ENCODE measurements at places on chromosomes 2 and 18.

- peak; percentile 13 for DNase-seq
Measured at GRCh38 chr18:62505669-62506494, 16.9 kb upstream of the ZCCHC2 start.

DNA sequence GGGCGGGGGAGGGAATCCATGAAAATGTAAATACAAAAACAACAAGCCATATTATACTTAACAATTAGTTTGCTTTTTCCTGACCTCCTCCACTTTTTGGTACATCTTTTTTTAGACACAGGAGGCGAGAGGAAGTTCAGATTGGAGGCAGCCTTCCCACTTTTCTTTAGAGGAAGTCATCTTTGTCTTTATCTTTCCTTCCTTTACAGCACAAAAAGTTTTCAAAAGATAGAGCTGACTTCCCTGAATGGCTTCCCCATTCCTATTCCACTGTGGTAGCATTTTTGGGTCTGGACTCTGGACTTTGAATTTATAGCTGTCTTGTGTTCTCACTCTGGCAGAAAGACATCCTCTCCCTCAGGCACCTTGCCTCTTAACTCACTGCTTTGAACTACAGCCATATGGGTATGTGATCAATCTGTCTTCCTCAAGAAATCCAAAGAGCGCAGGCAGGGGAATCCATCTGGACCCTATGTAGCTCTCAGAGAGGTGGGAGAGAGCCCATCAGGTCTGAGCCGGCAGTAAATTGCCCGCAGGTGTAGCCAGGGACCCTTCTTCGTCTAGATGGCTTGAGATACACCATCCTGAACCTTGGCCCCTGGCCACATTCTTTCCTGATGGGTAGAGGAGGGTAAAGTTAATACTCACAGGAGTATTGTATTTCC lies 101.9 kb downstream of the AQP4 start:
- no peak for DNase-seq

DNA sequence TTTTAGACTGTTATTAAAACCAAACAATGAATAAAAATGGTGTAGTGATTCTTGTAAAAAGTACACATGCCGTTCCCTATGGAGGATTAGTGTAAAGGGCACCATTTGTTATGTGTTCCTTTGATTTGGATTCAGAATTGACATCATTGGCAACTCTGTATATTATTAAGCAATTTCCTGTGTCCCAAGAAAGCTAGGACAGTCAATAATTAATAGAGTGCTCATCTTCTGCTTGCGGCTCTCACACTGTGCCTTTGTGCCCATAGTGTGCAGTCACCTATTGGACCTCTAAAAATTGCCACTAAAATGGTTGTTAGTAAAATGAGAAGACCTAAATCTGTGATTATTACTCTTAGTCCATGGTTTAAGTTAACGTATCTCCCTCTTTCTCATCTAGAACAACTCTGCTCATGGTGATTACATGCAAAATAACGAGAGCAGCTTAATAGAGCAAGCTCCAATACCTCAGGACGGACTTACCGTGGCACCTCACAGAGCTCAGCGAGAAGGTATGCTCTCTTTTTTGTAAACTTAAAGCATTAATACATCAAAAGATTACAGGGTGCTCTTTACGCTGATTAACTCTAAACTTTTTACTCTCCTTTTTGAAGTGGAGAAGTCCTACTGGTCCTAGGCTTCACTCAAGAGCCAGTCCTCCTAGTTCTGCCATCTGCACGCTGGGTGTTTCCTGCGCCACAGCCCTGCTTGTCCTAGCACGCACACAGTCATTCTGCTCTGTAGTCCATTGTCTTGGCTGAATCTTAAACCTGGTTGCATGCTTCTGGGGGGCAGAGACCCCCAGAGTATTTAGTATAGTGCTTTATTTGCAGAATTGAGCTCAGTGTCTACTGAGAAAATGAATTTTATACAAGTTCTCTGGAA lies 16.7 kb downstream of the ZCCHC2 start:
- DNase-seq: no peak

DNA sequence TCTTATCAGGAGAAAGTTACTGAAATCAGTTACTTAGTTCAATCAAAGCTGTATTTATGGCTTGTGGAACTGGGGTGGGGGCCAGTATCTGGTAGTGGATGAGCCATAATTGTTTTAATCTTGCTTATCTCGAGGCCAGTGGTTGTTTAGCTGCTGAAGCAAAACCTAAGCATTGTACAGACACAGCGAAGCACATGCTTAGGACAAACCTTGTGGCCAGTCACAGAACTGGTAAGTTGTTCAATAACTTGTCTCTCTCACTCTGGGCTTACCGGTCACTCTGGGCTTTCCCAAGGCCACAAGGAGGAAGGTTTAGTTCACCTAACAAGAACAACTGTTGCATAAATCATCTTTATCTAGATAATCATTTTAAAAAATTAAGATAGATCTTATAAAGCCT lies 296.6 kb upstream of the NETO1 start:
- no peak for DNase-seq

DNA sequence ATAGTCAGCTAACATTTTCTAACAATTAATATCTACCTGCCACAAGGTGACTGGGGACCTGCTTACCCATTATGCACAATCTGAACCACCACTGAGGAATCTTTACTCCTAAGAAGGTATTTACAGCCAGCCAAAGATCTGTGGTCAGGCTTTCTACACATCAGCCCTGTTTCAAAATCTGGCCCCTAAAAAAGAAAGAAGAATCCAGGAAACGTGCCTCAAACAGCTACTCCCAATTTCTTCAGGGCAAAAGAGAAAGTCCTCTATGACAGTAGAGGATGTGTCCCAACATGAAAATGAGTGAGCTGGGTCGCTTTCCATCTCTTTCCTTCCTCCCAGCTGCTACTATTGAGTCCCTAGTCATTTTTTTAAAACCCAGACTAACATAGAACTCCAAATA lies 79.5 kb downstream of the EPB41L3 start:
- DNase-seq: no peak

All from GM03348 (cell line).